CD4-positive, alpha-beta T cell treated with Interleukin-17A for 4 hours (primary cell): ENCODE measurements at places on chromosomes 2 and 18.

GRCh38 chr2:17299891-17300540 lies 218.2 kb downstream of the RAD51AP2 start:
- DNase-seq, result no peak

DNA sequence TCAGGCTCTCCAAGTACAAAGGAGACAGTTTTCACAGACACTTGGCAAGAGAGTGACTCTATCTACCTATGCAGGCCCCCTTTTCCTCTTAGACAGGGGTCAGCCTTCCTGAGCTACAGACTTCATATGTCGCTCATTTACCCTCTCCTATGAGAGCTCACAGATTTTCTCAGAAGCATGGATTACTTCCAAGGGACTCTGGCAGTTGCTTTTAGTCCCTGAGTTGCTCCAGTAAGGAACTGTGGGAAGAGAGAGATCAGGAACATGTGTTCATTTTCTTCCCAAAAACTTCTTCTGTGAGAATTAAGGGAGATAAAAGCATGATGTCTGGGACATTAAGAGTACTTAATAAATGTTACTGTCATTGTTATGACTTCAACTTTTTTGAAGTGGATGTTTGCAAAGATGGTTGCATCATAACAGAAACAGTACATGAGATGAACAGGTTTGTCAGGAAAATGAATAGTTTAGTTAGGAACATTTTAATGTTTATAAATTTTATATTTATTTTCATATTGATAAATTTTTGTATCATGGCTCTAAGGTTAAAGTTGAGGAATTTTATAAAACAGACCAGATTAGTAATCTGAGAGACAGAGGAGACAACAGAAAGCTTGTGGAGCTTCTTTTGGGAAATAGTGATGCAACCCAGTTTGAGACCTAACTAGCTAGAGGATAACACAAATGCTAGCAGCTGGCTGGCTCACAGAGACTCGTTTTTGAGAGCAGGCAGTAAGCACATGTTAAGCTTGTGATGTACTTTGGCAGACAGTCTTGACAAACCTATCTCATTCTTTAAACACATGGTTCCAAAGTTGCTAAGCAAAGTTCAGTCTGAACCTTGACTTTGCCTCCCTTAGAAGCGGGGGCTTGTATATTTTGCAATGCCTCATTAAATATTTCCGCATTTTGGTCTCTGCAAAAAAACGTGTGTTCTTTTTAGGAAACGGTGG lies 21.7 kb upstream of the UGP2 start:
- DNase-seq, result no peak

GRCh38 chr2:98696200-98696599 lies 34.7 kb downstream of the MGAT4A start:
- DNase-seq, result no peak

DNA sequence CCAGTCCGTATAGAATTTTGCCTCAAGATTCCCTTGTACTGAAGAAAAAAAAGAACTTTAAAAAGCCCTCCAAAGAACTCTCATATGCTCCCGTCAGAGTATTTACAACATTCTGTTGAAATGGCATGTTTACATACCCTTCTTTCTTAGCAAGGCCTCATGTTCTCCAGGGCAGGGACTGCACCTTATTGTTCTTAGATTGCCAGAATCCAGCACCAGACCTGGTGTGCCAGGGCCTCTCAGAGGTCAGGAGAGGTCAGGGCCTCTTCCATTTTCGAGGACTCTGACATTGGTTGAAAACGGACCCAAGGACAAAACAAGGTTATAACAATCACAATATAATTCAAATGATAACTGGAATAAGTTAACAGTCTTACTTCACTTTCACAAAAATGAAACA lies 78.2 kb downstream of the TNP1 start:
- no peak for DNase-seq

DNA sequence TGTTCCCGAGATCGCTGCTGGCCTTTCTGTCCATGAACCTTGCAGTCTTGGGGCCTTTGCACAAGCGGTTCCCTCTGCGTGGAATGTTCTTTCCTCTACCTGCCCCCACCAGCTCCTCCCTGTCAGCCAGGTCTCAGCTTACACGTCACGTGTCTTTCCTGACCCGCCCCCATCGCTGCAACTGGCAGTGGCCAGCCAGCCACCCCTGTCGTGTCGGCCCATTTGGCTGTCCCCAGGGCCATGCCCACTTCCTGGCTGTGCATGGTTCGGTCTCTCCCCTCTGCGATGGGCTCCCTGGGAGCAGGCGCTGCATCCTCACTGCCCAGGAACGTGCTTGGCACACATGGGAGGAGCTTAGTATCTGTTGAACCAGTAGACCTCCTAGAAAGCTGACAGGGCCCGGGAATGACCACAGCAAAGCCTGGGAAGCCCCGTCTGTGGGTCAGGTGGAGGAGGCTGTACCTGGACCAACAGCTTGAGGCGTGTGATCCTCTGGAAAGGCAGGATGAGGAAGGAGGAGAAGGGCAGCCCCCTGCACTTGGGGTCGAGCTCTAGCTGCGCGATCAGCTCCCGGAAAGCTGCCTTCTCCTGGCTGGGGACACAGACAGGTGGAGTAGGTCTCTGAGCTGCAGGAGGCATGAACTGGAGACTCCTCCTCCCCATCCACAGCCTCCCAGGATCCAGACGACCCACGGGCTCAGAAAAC lies 21.0 kb downstream of the SNORC start:
- DNase-seq, result no peak

DNA sequence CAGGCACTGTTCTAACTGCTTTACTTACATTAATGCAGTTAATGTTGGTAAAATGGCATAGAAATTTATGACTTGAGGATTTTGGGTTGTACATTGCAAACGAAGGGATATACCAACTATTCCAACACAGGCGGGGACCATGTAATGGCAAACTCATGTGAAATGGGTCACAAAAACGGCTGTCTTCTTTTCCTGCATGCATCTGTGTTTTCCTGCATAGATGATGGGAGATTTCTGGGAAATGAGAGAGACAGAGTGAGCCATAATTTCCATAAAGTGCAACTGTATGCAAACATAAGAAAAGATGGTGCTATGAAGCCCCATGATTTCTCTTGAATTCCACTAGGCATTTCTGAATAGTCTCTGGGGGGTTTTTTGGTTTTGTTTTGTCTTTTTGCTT lies 82.3 kb downstream of the ALPK2 start:
- DNase-seq, result no peak

DNA sequence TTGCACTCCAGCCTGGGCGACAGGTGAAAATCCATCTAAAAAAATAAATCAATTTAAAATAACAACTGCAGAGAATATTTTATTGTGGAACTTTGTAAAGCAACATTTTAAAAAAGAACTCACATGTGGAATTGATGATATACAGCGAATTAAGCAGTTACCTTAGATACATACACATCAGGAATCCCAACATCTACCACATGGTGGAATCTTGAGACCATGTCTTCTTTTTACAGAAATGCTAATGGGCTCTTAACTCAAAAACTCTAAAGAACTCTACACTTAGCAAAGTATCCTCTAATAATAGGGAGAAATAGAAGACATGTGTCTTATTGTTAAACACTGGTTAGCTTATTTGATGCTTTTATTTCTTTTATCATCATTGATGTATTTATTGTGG lies 373.6 kb downstream of the CDH7 start:
- no peak for DNase-seq
